CD4-positive, alpha-beta T cell treated with Interleukin-6 for 4 hours (primary cell): ENCODE measurements at places on chromosomes 12 and 14.

DNA sequence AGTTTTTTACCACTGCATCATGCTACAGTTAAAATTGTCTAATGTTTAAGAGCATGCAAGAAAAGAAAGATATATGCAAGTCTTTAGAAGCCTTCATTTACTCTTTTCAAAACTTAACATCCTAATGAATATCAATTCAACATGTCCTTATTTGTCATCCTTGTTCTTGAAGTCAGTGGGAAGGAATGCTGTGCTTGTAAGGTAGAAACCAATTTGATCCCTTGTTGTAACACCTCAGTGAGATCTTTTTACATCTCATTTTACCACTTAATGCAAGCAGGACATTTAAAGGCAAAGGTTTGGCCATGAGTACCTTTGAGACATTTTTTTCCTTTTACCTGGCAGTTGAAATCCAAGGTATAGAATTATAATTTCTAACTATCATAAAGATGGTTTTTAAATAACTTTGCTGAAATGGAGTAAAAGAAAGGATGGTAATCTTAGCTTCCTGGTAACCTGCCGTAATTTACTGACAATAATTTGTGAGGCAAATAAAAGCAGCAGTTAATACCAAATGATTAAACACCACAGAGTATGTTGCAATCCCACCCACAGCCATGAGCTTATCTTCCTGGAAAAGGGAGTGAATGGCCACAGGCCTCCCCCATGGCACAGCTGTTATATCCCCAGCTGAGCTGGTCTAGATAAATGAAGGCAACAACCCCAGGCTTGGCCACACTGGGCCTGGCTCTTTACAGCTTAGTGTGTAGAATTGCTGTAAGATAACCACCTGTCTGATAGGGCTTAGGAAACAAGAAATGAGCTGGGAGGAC is 33.2 kb upstream of the STRN3 start:
- DNase-seq: no peak

GRCh38 chr12:109863847-109864712 is 16.3 kb downstream of the GLTP start:
- no peak for DNase-seq

GRCh38 chr14:69932391-69932790 is 53.2 kb downstream of the SMOC1 start:
- no peak for DNase-seq

GRCh38 chr14:74980731-74981461 is 21.8 kb upstream of the EIF2B2 start:
- DNase-seq: no peak

DNA sequence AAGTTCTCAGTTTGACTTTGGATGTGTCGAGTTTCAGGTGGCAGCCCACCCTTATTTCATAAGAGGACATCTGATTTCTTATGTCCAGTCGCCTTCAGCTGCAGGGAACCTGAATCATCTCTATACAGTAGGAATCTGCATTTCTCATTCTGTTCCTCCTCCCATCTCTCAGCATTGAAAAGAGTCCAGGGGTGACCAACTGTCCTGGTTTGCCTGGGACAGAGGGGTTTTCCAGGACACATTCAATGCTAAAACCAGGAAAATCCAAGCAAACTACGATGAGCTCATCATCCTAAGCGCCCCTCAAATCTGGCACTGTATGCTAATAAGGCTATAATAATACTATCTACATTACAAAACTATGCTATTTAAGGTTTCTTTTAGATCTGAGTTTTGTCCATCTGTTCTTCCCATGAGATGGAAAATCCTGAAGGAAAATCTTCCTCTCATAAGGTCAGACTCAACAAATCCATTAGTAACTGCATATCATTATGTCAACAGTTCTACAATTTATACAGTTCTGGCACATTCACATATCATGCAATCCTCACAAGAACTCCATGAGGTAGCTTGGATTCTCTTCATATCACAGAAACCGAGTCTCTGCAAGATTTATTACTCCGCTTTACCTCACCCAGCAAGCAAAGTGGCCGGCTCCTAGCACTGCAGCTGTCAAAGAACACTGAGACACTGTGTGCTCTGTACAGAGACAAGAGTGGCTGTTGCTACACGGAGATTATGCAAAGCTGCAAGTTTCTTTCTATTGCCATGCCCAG is 15.6 kb upstream of the CALM1 start:
- peak; percentile 11 for DNase-seq

DNA sequence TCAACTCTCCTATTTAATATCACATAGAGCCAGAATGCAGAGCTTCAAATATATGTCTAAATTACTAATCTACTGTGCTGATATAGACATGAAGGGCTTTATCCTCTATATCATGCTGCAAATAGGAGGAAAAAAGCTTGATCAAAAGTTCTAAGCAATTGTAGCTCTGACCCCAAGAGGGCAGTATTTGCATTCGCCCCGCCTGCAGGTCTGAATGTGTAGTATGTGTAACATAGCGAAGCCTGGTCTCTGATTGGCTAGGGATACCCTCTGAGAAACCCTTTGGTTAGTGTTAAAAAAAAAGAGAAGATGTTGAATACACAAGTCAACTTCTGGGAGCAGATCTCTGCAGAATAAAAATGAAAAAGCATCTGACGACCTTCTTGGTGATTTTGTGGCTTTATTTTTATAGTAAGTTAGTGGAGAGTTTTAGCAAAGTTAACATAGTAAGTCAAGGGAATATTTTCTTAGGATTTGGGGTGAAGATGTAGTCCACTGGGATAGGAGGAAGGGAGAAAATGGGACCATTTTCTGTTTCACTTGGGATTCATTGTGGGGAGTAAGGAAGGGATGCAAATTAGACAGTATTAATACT is 151.6 kb upstream of the OR4E1 start:
- DNase-seq: peak; percentile 55

GRCh38 chr12:122200541-122201175 is 2.9 kb upstream of the B3GNT4 start:
- DNase-seq: no peak

GRCh38 chr14:74490486-74490885 is 2.6 kb downstream of the NPC2 start:
- DNase-seq: no peak
